CD4-positive, alpha-beta T cell treated with Interleukin-2 at 100 ng/mL for 4 hours (primary cell): ENCODE measurements at places on chromosomes 3 and 15.

- no peak for DNase-seq
These were observed 380.0 kb upstream of the ARL6 start for GRCh38 chr3:97384583-97384982.

GRCh38 chr3:169295126-169295525, 368.4 kb downstream of the MECOM start:
- no peak for DNase-seq

GRCh38 chr3:46700772-46701171, 420 bp upstream of the TMIE start:
- no peak for DNase-seq

DNA sequence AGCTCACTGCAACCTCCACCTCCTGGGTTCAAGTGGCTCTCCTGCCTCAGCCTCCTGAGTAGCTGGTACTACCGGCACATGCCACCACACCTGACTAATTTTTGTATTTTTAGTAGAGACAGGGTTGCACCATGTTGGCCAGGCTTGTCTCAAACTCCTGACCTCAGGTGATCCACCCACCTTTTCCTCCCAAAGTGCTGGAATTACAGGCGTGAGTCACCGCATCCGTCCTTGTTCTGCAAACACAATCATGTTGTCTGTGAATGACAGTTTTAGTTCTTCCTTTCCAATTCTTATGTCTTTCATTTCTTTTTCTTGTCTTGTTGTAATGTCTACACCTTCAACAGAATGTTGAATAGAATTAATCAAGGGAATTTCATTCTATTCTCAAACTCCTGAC, 16.3 kb upstream of the SMCO1 start:
- DNase-seq: no peak

GRCh38 chr3:33417066-33417673, 23.0 kb downstream of the UBP1 start:
- no peak for DNase-seq
